Activated CD4-positive, alpha-beta T cell treated with anti-CD3 and anti-CD28 coated beads for 48 hours (primary cell): ENCODE measurements at places on chromosomes 6 and 20.

GRCh38 chr6:73329201-73329600 is 24.9 kb downstream of the DPPA5 start:
- no peak for DNase-seq

- no peak for DNase-seq
Observed at GRCh38 chr6:48403587-48403986, 292.6 kb upstream of the PTCHD4 start.

GRCh38 chr6:22281341-22282085 is 15.3 kb downstream of the PRL start:
- no peak for DNase-seq

DNA sequence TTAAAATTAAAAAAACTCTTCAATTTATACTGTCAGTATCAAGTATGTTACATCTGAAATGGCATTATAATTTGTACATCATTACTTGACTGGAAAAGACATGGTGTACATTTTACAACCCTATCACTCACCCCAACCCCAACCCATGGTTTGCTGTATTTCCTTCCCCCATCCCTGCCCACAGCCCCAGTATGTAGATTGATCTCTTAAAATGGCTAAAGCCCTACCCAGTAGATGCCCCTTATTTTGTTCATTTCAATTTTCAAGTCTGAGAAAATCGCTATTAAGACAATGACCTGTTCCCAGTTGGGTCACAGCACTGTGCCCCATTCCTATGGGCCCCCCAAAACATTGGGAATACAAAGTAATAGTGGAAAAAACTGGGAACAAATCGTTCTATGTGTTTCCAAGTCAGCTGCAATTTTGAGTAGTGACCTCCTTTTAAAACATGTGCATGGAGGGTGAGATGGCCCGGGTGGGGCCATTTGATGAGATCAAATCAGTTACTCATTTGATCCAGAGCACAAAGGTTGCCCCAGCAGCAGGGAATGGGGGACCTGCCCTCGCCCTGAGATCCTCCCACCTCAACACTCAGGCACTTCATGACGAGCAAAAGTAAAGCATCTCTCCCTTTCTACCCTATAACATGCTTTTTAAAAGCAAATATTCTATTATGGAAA is 13.3 kb downstream of the EZR start:
- DNase-seq: no peak

DNA sequence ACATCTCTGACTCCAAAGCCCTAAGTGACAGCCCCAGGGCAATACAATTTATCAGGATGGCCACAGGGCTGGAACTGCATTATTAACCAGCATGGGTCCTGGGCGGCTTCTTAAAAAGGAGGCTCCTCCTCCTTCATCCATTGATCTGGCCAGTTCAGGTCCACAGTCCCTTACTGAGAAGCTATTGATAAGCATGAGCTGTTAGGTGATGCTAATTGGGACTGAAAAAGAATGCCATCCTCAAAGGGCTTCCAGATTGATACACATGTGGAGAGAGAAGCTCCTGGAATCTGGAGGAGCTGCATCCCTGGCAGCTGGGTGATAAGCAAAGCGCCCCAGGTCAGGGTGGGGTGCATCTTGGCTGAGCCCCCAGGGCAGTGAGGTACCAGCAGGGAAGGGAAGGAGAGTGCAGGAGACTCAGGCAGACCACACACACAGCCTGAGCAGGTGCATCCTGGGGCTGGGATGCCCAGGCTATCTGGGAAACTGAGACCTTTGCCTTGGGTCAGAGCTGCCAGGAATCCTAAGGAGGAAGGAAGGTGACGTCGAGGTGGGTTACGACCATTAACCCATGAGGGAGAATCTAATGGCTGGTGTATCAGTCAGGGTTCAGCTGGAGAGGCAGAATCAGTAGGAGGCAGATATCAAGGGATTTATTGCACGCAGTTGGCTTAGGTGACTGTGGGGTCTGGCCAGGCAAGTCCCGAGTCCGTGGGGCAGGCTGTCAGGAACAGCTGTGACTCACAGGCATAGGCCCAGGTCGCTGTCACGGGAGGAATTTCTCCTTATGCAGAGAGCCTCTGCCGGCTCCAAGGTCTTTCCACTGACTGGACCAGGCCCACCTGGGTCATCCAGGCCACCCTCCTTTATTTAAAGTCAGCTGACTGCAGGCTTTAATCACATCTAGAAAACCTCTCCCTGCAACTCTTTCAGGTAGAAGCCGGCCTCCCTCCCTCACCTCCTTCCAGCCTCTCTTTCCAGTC is 261.2 kb downstream of the BMP7 start:
- DNase-seq: no peak

- DNase-seq: no peak
Observed at GRCh38 chr6:99434702-99435530, 9.8 kb upstream of the PNISR start.

DNA sequence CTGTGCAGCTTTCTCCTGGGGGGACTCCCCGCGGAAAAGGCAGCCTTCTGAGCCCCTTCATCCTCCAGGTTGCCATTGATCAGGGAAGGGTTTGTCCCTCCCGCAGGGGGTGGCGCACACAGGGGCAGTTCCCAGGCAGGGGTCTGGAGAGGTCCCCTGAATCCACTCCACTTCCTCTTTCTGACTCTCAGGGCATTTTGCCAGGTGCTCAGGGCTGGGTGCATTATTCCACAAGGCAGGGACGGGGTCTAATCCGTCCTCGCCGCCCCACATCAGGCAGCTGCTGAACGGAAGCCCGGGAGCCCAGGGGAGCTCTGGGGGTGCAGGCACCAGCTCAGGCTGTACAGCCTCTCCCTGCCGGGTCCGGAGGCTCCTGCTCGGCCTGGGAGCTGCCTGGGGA is 180.9 kb downstream of the TTLL2 start:
- DNase-seq: no peak
